ENCODE measurements at places on chromosomes 5 and 9.

DNA sequence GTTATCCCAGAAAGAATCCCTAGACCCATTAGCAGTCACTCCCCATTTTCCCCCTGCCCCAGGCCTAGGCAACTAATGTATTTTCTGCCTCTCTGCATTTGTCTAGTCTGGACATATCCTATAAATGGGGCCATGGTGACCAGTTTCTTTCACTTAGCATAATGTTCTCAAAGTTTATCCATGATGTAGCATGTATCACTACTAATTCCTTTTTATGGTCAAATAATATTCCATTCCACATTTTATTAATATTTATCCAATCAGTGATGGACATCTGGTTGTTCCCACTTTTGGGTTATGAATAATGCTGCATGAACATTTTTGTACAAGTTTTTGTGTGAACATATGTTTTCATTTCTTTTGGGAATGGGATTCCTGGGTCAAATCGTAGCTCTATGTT is 1.5 kb downstream of the FCHO2 start:
- no peak for DNase-seq

DNA sequence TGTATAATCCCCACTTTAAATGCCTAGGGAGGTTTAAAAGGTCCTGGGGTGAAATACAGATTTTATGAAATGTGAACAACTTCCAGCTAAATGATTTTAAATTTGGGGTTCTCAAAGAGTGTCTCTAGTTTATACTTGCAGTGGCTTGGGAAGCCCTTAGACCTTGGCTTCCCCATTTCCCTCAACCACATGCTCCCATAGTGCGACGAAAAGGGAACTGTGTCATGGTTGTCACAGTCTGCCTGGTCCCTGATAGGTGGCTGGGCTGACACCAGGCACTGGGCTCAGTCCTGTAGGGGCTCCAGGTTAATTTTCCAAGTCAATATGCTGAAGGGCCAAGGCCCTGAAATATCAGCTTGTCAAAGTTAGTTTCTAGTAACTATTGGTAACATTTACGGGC is 10.4 kb upstream of the CXCL14 start:
- DNase-seq = no peak

DNA sequence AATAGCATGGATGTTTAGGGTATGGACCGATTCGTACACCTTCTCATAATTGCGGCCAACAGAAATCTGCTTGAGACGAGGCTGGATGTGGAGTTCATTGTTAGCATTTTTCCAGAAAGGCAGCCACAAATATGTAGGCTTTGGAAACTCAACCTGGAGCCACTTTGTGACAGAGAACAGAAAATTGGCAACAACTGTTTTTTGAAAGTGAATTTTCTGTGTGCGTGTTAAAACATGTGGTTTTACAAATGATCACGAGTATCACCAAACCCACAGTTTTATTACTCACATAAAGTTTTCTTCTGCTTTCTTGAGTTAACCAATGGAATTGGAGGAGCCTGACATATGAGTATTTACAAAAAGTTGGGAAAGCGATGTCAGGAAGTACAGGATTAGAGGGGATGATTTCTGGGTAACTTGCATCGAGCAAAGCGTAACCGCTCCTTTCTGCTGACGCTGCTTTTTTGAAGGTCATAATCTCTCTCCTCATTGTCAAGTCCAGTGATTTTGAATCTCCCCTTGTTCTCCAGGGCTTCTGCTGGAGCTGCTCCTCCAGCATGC is 138.5 kb upstream of the TAF11L2 start:
- no peak for DNase-seq

GRCh38 chr5:172511952-172512351 is 57.6 kb upstream of the SH3PXD2B start:
- no peak for DNase-seq

- no peak for DNase-seq
Measured at GRCh38 chr5:155250596-155250995, 237.0 kb downstream of the KIF4B start.

DNA sequence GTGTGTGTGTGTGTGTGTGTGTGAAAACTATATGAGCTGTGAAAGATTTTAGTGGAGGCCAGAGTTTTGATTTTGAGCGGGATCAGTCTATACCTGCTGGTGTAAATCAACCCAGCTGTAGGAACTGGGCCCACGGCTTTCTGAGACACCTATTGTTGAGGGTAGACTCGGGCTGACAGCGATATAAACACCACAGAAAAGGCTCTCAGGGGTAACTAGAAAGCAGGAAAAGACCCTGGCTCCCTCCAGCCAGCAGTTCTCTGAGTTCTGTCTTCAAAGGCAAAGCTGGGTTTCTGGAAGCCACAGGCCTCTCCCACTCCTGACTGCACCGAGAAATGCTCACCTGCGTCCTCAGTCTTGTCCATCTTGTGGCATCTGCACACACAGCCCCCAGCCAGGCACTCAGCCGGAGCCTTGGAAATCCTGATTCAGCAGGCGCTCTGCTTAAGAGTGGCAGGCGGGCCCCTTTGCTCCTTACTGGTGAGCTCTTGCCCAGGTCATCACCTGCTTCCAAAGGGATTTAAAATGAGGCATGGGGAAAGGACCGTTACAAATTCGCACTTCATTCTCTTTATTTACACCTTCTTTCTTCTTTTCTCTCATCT is 223.3 kb downstream of the NDUFS4 start:
- DNase-seq = no peak

- peak; percentile 24 for DNase-seq
Measured at GRCh38 chr5:54249210-54250028, 61.0 kb downstream of the ARL15 start.

GRCh38 chr5:169656125-169656901 is 19.2 kb downstream of the DOCK2 start:
- no peak for DNase-seq

DNA sequence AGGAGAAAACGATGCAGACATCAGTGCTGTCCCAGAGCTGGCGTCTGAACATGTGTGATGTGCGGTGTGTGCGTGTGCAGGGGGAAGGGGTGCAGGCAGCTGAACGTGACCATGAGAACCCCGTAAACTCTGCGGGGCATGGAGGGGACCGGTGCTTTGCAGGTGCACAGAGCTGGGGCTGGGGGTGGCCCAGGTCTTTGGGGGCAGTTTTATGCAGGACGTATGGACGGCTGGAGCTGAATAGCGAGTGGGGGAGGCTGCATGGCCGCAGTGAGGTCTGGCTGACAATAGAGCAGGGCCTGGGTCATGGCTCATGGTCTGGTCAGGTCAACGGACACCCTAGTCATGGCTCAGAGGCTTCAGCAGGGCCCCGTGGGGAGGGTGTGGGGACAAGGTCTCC is 3.3 kb upstream of the EXOC3 start:
- DNase-seq = no peak

- no peak for DNase-seq
Measured at GRCh38 chr9:36441966-36442365, 41.9 kb upstream of the RNF38 start.

DNA sequence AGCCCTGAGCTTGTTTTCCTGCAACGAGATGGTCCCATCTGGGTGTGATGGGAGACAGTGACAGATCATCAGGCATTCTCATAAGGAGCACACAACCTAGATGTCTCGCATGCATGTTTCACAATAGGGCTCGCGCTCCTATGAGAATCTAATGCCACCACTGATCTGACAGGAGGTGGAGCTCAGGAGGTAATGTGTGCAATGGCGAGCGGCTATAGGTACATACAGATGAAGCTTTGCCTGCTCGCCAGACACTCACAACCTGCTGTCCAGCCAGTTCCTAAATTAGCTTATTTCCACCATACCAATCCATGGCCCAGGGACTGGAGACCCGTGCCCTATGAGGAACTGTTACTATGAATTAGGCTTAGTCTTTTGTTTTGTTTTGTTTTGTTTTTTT is 55.3 kb upstream of the SLC30A5 start:
- DNase-seq = no peak

DNA sequence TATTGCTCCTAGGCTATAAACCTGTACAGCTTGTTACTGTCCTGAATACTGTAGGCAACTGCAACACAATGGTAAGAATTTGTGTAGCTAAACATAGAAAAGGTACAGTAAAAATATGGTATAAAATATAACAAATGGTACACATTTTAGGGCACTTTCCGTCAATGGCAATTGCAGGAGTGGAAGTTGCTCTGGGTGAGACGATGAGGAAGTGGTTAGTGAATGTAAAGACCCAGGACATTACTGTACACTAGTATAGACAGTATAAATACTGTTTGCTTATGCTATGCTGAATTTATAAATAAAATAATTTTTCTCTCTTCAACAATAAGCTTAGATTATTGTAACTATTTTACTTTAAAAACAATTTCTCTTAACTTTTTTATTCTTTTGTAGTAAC is 15.6 kb upstream of the ADRB2 start:
- no peak for DNase-seq

Data from renal pelvis (tissue), 12 donors.